Ascending aorta (tissue), 2 donors: ENCODE measurements at places on chromosomes 6 and 20.

DNA sequence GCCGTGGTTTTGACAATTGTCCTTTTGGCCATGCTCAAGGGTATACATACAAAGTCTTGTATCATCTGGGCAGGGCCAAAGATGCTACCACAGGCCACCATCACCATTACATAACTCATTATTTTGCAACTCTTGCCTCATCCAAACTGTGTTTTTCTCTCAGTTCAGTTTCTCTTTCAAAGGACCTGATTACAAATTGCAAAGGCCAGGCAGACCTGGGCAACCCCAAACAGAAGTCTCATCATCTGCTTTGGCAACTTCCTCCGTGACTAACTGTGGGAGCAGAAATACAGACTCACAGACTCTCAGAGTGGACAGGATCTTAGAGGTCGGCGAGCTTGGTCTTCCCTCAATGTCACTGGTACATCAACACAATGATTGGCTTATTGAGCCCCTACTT lies 117.8 kb upstream of the NEDD9 start:
- DNase-seq = peak; percentile 68

GRCh38 chr20:19809505-19809904 lies 51.4 kb downstream of the RIN2 start:
- DNase-seq = no peak

DNA sequence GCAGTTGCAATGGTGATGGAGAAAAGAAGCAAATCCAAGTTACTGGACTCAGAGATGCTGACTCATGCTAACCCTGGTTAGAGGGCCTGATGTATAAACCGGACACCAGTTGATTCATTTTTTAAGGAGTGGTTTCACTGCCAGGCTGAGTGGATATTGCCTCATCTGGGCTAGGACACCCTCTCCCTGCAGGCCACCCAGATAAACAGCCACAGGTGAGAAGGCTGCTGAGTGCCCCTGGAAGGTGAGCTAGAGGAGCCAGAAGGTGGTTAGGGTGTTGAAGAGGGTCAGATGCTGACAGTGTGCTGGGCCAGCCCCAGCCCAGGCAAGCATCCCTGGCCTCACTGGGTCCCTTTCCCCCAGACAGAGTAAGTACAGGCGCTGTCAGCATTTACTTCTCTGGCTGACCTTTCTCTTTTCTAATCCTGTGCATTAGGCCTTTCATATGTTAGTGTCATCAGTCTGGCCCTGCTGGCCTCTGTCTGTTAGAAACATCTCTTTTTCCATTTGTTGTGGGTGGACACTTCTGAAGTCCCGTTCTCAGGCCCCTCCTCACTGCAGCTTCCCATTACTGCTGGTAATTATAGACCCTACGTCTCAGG lies 13.5 kb downstream of the EPB41L1 start:
- no peak for DNase-seq

DNA sequence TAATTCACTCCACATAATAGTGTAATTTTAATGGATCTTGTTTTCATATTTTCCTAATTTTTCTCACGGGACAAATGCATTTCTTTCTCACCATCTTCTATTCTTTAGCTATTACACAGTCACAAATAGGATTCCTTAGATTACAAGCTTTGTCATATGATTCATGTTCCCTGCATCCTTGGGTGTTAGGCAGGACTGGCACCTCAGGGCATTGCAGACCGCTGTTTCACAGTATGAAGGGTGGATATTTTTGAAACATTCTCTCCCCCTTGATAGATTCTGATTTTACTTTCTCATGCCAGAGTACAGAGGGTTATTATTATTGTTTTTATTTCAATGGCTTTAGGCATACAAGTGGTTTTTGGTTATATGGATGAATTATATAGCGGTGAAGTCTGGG lies 602.5 kb downstream of the PHF3 start:
- DNase-seq = no peak
